ENCODE measurements at places on chromosomes 5 and 9. TPM values are rescaled to one million over a fixed set of nuclear protein-coding genes. Genes with fewer than 3 reads are reported as not detected.

Gene PCDHGB7
- total RNA-seq: 23.4 TPM

Gene IFNA2
- not detected for total RNA-seq

Gene C9
- 0.44 TPM for total RNA-seq

Gene GALT
- 29.9 TPM for total RNA-seq

Gene RUSC2
- 42.5 TPM for total RNA-seq

Gene STARD4
- total RNA-seq: 74.7 TPM

Gene CER1
- not detected for total RNA-seq

Gene SLC4A9
- 0.06 TPM for total RNA-seq

Gene ANGPTL2
- total RNA-seq: 25.5 TPM

Gene FOXI1
- not detected for total RNA-seq

Gene CD14
- not detected for total RNA-seq

Gene TLR4
- 38.6 TPM for total RNA-seq

Gene NTNG2
- total RNA-seq: 0.58 TPM

Gene CCDC180
- total RNA-seq: 3.4 TPM

Gene GLT6D1
- total RNA-seq: not detected

Gene CNTNAP3B
- 51.5 TPM for total RNA-seq

Gene CDKN2A
- total RNA-seq: 54.6 TPM

Gene EQTN
- total RNA-seq: not detected

Gene AGXT2
- not detected for total RNA-seq
